Posterior cingulate gyrus (tissue), 11 donors: ENCODE measurements at places on chromosomes 6 and 20.

DNA sequence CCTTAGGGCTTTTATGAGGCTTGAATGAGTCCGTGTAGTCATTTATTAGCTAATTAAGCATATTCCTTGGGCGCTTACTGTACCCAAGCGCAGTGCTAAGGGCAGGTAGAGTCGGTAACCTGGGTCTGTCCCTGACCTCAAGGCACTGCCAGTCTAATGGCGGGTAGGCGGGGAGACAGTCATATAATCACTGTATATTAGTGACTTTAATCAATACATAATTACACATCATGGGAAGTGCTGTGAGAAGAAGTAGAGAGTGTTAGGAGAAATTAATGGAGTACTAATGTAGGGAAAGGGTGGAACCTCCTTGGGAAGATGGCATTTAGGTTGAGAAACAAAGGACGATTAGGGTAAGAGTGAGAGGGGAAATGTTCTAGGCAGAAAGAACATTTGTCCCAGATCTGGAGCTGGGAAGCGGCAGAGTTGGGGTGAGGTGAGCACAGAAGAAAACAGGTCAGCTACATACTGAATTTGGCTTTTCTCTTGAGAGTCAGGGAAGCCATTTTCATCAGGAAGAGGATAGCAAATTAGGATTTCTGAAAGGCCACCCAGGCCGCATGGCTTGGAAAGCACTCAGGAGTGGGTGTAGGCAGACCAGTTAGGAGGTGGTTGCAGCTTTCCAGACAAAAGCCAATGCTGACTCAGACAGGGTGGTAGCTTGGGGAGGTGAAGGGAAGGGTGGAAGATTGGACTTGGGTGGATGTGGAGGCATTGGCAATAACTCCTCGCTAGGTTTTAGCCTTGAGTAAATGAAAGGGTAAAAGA lies 954 bp upstream of the BLCAP start:
- no peak for DNase-seq

- DNase-seq = no peak
These were observed 12.9 kb downstream of the TPMT start for GRCh38 chr6:18141805-18142590.

GRCh38 chr20:45611054-45611453 lies 18.5 kb upstream of the WFDC10A start:
- DNase-seq = no peak

DNA sequence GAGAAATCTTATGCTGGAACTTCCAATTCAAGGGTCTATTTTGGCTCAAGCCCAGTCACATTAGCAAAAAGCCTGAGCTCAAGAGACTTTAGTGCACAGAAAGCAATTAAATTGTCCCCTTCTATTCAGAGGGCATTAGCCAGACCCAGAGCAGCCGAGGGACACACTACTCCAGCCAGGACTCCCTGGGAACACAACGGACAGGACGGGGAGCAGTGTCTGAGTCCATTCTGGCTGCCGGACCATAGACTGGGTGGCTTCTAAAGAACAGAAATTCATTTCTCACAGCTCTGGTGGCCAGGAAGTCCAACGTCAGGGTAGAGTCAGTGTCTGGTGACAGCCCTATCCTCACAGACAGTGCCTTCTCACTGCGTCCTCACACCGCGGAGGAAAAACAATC lies 78.4 kb downstream of the PRND start:
- DNase-seq = no peak

GRCh38 chr6:11023032-11023431 lies 21.1 kb downstream of the ELOVL2 start:
- DNase-seq = no peak

DNA sequence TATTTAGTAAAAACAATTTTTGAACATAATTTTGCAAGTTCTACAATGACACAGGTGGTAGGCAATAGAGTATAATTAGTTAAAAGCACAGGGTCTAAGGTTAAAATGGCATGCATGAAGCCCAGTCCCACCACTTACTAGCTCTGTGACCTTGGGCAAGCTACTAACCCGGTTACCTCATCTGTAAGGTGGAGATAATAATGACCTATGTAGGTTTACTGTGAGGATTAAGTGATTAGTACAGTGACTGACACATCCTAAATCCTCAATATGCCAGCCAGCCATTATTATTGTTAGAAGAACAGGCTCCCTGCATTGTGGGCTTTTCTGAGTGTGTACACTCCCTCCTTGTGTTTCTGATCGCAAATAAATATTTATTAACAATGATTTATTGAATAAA lies 26.2 kb downstream of the ATXN1 start:
- DNase-seq = no peak

DNA sequence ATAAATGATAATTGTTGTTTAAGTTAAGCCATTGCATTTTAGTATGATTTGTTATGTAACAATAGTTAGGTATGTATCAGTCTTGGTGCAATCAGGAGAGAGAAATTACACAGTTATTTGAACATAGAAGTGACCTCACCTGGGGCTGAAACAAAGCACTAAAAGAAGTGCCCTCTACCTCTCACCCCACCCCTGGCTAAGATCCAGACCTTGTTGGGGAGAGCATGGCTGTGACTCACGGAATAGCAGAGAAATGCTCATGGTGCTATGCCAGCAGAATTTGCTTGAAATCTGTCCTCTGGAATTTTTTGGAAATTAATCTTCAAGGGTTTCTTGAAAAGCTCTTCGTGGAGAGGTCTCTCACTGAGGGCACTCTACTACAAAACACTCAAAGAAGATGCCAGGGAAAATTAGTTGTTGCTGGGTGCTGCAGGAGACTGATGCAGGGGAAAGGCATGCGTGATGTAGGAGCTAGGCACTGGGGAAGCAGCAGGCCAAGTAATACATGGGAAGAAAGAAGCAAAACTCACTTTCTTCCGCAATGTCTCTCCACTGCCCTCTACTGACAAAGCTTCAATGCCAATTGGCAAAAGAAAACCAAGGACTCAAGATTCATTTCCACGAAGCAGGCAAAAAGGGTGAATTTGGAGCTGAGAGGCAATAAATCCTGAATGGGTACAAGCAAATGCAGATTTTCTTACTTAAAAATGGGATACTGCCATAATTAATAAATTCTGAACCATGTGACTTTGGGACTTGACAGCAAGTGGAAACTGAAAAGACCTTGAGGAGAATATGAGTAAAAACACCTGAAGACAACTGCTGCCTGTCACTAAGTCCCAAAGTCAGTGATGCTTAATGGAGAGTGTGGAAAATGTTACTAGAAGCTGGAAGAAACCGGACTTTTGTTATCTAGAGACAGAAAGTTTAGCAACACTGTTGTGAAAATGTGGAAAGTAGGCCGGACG lies 136.3 kb upstream of the ZNF184 start:
- no peak for DNase-seq

- DNase-seq = no peak
These were observed 179.3 kb downstream of the CARMIL1 start for GRCh38 chr6:25458485-25458884.
